ENCODE measurements at places on chromosomes 4 and X.
A peak's percentile ranks its signal among the peaks of the same experiment; 100 is the strongest.

DNA sequence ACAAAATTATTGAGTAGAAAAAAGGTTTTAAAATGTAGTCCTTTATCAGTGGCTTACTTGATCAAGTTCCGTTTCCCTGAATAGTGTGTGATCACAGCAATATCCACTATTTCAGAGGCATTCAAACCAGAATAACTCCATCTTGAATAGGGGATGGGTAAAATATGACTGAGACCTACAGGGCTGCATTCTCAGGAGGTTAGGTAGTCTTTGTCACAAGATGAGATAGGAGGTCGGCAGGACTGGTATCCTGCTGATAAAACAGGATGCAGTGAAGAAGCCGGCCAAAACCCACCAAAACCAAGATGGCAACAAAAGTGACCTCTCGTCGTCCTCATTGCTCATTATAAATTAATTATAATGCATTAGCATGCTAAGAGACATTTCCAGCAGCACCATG, 24.7 kb downstream of the TSPAN6 start:
- no peak for DNase-seq

DNA sequence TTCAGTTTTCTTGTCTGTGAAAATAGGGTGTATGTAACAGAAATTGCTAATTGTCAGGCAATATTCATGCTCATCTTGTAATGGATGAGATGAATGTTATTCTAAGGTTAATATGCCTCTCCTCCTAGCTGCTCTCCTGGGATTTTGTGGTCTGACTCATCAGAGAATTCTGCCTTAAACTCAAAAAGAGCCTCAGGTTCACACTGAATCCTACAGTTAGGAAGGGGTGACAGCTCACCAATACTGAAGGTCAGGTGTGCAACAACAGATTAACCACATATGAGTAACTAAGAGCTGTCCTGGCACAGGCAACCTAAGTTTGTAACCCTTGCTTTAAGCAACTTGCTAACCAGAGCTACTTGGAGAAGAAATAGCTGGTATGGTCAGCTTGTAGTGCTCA, 197.7 kb downstream of the SPATA18 start:
- DNase-seq = no peak

DNA sequence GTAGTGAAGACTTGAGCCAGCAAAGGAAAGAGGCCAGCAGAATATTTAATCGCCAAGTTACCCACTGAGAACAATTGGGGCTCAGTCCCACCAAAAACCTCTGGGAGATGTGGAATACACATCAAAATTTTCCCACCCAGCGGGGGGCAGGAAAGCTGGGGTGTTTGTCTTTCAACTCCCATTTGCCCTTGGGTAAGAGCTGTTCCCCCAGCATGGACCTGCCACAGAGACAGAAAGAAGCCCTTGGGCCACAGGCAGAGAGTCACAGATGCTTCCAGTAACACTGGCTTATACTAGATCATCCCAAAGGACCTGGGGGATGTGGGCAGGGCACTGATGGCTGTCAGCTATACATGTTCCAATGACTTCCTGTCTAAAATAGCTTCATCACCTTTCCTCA, 18.9 kb upstream of the FBXW7 start:
- DNase-seq = no peak

- no peak for DNase-seq
Observed at GRCh38 chrX:39157006-39157405, 355.7 kb downstream of the MID1IP1 start.

- DNase-seq = no peak
Observed at GRCh38 chr4:142728233-142728632, 117.9 kb downstream of the INPP4B start.

DNA sequence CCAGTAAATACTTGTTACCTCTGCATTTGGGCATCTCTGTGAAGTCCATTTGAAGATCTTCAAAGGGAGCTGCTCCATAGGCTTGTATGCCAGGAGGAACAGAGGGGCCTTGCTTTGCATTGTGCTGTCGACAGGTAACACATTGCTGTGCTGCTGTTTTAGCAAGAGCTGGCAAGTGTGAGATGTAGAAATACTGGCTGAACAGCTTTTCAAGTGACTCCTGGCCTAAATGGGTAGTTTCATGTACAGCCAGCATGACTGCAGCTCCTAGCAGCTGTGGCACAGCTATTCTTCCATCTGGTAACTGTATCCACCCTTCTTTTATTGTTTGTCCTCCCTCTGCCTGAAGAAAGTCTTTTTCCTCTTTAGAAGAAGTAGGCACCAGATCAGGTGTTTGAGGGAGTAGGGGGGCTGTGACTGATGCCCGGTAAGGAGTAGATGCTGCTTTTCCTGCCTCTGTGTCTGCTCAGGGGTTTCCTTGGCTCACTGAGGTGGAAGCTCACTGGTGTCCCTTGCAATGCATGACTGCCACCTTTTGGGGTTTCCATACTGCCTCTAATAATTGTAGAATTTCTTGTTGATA, 965.3 kb downstream of the CCSER1 start:
- DNase-seq = no peak

- DNase-seq = no peak
Observed at GRCh38 chr4:72555377-72555831, 13.6 kb downstream of the ADAMTS3 start.

DNA sequence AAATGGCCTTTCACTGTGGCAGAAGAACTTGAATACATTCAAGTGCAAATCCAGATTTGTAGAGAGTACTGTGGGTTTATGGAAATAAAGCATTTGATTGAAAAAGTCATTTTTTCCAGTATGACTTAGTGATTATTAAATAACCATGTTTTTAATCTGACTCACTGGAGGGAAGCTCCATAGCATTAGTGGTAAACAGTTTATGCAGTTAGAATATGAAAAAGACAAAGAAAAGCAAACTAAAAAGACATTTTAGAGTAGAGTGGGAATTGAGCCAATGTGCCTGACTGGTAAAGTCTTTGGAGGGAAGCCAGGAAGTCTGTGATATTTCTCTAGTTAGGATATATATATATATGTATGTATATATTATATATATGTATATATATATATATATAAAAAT, 53.4 kb downstream of the FAT4 start:
- DNase-seq = no peak

DNA sequence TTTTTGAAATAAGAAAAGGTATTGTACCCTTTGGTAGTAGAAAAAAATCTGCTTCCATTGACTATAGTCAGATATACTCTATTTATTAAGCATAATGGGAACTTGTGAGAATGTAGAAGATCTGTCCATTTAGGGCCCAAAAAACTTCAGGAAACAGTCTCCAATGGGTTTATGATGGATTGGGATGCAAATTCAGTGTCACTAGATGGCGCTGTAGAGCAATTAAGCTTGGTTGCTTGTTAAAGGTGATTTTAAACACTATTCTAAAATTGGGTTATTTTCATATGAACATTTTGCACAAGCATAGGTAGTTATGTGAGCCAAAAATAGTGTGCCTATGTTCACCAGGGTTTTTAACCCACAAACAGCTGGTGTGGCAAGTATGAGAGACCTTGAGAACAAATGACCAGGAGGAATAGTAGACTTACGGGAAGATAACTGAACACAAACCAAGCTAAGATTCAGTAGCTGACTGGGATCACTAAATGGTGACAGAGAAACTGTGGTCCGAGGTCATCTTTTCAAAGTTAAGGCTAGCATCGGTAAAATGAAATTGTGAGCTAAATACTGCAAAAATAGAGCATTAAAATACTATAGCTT, 80.3 kb upstream of the LSM6 start:
- peak; percentile 80 for DNase-seq

DNA sequence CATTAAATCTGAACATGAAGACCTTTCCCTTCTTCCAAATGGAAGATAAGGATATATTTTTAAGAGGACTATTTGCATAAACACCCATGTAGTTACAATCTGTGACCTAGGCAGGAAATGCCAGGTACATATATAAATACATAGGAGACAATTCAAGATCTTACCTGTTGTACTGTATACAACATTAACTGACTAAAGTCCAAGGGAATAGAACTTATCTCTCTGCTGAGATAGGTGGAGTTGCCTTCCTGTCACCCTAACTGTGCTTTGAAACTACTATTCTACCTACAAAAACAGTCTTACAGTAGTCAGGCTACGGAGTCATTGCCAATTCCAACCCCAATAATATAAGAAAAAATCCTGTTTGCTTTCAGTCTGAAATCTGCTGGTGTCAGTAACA, 106.3 kb downstream of the CHRNA9 start:
- no peak for DNase-seq

DNA sequence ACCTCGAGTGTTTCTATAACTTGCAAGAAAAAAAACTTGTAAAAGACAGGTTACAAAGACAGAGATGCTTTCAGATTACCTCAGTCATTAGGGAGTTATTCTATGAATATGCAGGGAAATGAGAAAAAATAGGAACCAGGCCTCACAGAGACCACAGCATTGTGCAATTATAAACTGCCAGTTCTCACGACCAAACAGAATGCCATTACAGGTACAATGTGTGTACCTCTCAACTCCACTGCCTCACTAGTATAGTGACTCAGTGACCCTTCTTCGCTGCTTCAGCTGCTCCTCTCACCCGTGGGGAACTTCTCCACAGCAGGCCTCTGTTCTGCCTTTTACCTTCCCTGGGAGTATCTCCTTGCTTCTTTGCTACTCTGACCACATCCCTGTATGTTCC, 2.3 kb upstream of the HTATSF1 start:
- DNase-seq = peak; percentile 20

- no peak for DNase-seq
Observed at GRCh38 chr4:105240037-105240436, 93.4 kb downstream of the TET2 start.

GRCh38 chrX:103012945-103013344, 51.0 kb downstream of the BEX1 start:
- no peak for DNase-seq

GRCh38 chr4:186789651-186790050, 66.0 kb upstream of the FAT1 start:
- no peak for DNase-seq

GRCh38 chr4:139666735-139667281, 1.2 kb downstream of the MGST2 start:
- DNase-seq = peak; percentile 64

GRCh38 chr4:181593703-181594102, 649.5 kb upstream of the TENM3 start:
- DNase-seq = no peak

GRCh38 chr4:10743357-10743756, 58.8 kb upstream of the CLNK start:
- DNase-seq = no peak

- no peak for DNase-seq
Observed at GRCh38 chr4:80336582-80336981, 1.1 kb downstream of the CFAP299 start.

GRCh38 chr4:119604266-119604665, 24.3 kb downstream of the PDE5A start:
- DNase-seq = no peak

DNA sequence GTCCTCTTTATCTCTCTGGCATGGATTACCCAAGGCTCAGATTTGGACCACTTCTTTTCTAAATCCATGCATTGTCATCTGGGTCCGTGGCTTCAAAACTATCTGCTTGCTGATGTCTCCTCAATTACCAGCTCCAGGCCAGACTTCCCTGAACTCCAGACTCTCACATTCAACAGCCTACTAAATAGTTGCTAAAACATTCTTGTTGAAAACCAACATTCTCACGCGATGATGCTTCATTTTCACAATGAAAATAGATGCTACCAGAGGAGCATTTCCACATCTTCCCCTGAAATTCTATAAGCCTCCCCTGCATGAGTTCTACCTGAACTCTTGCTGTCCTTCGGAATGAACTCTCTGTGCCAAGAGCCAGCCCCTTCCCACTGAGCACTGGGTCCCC, 5.2 kb upstream of the TLR6 start:
- no peak for DNase-seq

DNA sequence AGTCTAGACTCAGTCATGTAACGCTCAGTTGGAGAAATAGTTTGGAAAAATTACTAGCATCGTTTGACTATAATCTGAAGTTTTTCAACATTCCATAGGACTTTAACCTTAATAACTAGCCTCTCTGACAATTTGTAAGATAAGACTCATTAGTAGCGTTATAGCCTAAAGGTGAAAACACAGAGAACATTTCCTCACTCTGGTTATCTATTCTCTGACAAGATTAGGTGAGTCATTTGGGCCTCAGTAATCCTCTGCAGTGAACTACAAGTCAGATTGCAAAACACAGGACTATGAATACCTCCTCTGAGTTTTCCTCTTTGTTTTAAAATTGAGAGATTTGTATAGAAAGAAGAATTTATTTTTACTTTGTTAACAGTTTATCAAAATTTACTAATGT, 31.8 kb upstream of the PDLIM5 start:
- DNase-seq = no peak

GRCh38 chr4:100926039-100926717, 408.4 kb upstream of the EMCN start:
- DNase-seq = no peak

GRCh38 chr4:88158489-88159228, at the start of gene ABCG2:
ABCG2 (minus strand) TSS chr4:88158639; CDS start chr4:88139995, 18,644 bp downstream.
- peak; percentile 59 for DNase-seq

GRCh38 chr4:37590016-37590415, 96.2 kb downstream of the RELL1 start:
- no peak for DNase-seq

- DNase-seq = peak; percentile 10
Observed at GRCh38 chrX:103685396-103685795, 1.1 kb downstream of the MORF4L2 start.

- no peak for DNase-seq
Observed at GRCh38 chr4:13367244-13367643, 116.9 kb downstream of the RAB28 start.

GRCh38 chrX:4175221-4175620, 461.8 kb upstream of the PRKX start:
- DNase-seq = no peak
